ENCODE measurements at places on chromosomes 5 and 9. TPM values are rescaled to one million over a fixed set of nuclear protein-coding genes. Genes with fewer than 3 reads are reported as not detected.

The PRRX2 gene
- total RNA-seq: not detected

The ECM2 gene
- total RNA-seq: 3.4 TPM

The KIF4B gene
- total RNA-seq: 0.91 TPM

The CCNO gene
- total RNA-seq: 16.0 TPM

The CYSRT1 gene
- 0.70 TPM for total RNA-seq

The PCDHA10 gene
- total RNA-seq: 12.9 TPM

The ARHGEF28 gene
- total RNA-seq: 16.7 TPM

The PCDHB2 gene
- 5.7 TPM for total RNA-seq

The FRMD3 gene
- 7.0 TPM for total RNA-seq

The OLFM1 gene
- 428 TPM for total RNA-seq

The EQTN gene
- 0.74 TPM for total RNA-seq

The FIBCD1 gene
- 0.85 TPM for total RNA-seq

DNA sequence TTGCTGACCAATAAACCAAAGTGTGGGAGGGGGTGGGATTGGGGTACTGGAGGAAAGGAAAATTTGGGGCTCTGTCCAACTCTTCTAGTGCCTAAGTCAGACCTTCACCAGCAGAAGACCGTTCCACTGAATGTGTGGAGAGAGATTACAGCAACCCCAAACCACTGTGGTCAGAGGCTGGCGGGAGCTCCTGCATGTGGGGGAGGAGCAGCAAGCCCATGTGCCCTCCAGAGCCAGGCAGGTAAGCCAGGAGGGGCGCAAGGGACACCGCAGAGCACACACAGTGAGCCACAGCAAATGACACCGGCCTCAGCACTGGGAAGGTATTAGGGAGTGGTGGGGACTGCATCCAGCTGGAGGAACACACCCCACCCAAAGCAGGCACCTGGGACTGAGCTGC lies 62.9 kb downstream of the SMIM23 start:
- DNase-seq: no peak

GRCh38 chr9:108617676-108618075 lies 238.1 kb downstream of the ACTL7B start:
- no peak for DNase-seq

DNA sequence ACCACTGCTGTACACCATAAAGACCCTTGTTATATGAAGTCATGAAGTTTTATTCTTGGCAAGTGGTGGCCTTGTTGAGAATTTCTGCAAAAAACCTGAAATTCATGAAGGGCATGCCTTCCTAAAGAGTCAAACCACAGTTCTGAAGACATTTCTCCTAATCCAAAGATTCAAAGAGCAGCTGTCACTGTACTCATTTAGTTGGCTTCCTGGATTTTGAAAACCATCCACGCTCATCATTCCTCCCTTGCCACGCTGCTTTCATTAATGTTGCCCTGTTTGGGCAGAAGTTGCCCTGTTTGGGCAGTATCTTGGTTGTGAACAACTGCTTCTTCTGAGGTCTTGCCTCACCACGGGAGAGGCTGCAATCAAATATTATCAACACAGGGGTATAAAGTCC lies 560.3 kb upstream of the TLE4 start:
- DNase-seq: no peak

GRCh38 chr9:129968690-129969485 lies 74.1 kb downstream of the FNBP1 start:
- no peak for DNase-seq

DNA sequence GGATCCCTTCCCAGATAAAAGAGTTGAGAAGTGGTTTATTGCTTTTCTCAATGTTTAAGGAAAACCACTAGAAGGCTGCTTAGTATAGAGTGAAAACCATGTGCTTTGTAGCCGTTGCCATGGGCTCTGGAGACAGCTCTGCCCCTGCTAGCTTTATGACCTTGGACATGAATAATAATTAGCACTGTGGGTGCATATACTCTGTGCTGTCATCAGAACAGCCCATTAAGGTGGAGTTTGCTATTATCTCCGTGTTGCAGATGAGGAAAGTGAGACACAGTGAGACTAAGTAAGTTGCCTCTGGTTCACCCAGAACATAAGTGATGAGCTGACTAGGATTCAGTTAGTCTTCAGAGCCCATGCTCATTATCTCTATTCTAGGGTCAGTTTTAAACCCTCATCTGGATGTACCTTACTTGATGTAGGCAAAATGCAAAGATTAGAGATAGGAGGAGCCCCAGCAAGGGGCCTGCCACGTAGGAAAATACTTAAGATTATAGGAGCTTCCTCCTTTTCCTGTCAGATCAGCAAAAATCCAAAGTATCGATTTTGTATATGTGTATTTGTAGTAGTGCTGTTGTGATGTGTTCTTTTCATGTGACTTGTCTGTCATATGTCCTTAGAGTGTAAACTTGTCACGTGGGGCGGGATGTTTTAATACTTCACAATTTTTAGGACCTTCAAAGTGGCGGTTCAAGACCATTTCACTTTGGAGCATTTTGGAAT lies 102.5 kb downstream of the TLE4 start:
- DNase-seq: no peak

- DNase-seq: no peak
Measured at GRCh38 chr5:95847261-95847592, 24.7 kb upstream of the GLRX start.

- no peak for DNase-seq
Measured at GRCh38 chr5:117333011-117333410, 758.4 kb upstream of the SEMA6A start.

- DNase-seq: no peak
Measured at GRCh38 chr9:128887914-128888350, 6.0 kb downstream of the LRRC8A start.

DNA sequence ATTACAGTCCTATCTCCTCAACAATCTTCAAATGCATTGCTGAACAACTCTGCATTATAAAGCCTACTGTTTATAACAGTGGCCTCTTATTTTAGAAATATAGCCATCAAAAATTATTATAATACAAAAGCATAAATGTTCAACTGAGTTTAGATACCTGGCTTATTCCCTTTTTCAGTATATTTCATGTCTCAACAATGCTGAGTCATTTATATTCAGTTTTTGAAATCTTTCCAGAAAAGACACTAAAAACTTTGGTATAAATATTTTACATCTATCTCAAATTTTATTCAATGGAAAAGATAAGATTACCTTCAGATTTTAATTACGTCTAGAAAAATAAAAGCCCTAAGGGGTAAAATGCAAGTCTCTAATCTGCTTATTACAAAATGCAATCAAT lies 37.9 kb downstream of the LURAP1L start:
- DNase-seq: no peak

- no peak for DNase-seq
Measured at GRCh38 chr5:73393611-73394489, 54.7 kb downstream of the FOXD1 start.

DNA sequence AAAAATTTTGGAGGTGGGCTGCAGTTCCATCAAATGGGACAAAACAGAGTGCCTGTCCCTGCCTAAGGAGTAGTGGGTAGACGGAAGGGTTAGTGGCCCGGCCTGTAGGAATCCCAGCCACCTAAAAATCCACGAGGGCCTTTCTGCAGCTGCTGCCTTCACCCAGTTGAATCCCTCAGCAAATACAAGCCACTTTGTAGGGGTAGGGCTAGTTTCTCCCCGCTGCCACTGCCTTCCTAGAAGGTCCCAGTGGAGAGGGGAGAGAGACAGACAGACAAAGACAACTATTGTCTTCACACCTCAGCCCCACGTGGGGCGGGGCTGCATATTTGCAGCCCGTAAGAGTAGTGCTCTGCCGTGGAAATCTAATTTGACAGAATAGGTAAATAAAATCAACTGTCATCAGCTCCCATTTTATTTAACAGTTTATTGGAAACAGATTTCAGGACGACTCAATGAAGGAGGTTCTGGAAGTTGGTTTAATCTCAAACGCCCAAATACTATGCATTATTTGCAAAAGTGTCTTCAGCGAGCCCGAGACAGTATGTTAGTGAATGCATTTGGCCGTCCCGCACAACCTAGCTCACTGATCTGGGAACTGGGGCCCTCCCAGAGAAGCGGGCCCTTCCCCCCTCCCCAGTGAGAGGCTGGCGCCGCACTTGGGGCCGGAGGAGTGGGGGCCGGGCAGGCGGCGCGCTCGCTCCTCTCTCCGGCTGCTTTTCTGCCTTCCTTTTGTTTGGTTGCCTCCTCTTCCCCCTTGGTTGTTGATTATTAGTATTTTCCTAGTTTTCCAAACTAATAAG lies 67.6 kb upstream of the TBCA start:
- no peak for DNase-seq

DNA sequence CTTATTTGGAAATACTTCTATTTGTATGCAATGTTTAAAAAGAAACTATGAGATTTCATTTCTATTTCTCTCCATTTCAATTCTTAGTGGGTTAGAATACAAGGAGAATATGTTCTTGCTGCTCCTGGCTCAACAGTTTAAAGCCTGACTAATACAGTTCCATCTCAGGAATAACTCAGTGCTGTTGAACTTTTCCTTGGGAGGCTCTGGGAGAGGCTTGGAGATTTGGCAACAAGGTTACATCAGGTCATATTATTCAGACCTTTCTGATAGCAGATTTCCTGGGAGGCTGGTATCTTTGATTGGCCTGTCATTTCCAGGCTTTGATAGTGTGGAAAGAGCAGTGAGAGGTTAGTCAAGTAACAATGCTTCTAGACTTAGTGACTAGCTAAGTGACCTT lies 481.7 kb upstream of the KLF4 start:
- DNase-seq: no peak

- DNase-seq: no peak
Measured at GRCh38 chr5:169339869-169340268, 38.9 kb upstream of the SLIT3 start.

- DNase-seq: no peak
Measured at GRCh38 chr5:39419796-39420195, 5.0 kb downstream of the DAB2 start.

- DNase-seq: no peak
Measured at GRCh38 chr5:74897049-74897448, 30.9 kb upstream of the FAM169A start.

- DNase-seq: no peak
Measured at GRCh38 chr5:64165500-64166200, at the start of gene RNF180. Gene RNF180, plus strand, starts transcription at chr5:64165843. Its CDS starts 34,965 bp downstream, at chr5:64200808.

- DNase-seq: no peak
Measured at GRCh38 chr5:69416699-69417098, 1.8 kb downstream of the MARVELD2 start.

GRCh38 chr9:136054146-136054545 lies 40.9 kb downstream of the NACC2 start:
- DNase-seq: no peak

DNA sequence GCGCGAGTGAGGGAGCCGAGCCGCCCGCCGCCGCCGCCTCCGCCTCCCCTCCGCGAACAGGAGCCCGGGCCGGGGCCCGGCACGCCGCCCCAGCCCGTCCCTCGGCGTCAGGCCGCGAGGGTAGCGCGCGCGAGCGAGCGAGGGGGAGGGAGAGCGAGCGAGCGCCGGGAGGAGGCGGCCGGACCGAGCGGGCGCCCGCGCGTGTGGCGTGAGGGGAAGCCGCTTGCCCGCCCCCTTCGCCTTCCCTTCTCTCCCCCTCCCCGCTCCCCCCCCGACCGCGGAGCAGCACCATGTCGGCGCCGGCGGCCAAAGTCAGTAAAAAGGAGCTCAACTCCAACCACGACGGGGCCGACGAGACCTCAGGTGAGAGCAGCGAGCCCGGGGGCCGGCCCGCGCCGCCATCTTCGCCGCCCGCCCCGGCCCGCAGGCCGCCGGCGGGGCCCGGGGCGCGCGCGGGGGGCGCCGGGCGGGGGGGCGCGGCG lies 312 bp downstream of the SET start:
- DNase-seq: no peak

DNA sequence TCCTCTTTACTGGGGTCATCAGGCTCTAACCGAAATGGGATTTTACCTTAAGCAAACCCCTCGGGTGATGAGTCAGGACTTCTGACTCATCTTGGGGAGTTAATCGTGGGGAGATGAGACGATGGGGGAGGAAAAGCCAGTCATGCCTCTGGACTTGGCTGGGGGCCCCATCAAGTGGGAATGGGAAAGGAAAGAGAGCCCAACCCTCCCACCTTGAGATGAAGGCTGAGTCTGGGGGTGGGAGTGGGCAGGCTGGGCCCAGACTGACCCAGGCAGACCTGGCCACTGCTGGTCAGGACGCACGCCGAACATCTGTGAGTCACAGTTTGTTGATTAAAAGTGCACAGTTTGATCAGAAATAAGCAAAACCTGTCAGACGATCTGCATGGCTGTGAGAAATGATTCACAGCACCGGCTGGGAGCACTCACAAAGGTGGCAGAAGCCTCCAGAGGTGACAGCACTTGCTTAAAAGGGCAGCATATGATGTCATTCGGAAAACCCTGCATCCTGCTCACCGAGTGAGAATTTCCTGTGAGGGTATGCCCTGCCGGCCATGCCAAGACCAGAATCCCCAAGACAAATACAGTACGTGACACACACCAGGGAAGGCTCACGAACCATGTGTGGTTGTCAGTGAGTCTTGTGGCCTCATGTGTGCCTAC lies 50.0 kb upstream of the SLC25A51 start:
- DNase-seq: no peak

- DNase-seq: no peak
Measured at GRCh38 chr9:7228726-7229125, 471.0 kb downstream of the KDM4C start.

GRCh38 chr9:80775530-80775929 lies 913.8 kb downstream of the TLE1 start:
- DNase-seq: no peak

DNA sequence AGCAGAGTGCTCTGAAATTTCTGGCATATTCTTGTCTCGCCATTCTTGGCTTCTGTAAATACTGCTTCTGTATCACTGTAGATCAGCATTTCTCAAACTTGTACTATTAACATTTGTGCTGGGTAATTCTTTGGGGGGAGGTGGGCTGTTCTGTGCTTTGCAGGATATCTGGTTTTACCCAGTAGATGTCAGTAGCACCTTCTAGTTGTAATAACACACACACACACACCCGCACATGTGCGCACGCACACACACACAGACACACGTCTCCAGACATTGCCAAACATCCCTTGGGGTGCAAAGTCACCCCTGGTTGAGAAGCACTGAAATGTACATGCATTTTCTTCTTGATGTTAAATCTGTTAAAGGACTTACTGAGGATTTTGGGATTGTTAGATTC lies 304.1 kb downstream of the MAT2B start:
- DNase-seq: no peak

DNA sequence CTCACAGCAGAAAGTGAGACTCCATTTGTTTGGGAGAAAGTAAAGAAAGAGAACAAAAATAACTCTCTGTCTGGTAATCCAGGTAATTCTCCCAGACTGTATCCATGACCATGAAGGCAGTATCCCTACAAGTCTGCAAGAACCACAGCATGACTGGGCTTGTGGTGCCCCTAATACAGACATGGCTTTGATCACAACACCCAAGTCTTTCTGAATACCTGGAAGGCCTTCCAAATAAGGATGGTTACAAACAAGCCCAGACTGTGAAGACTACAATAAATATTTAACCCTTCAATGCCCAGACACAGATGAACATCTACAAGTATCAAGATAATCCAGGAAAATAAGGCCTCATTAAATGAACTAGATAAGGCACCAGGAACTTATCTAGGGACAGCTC lies 481.1 kb upstream of the RORB start:
- no peak for DNase-seq

- DNase-seq: peak; percentile 57
Measured at GRCh38 chr5:149990518-149991376, 9.7 kb downstream of the TIGD6 start.

GRCh38 chr9:133621725-133622267 lies 12.6 kb upstream of the FAM163B start:
- DNase-seq: no peak

GRCh38 chr9:133714606-133715294 lies 23.4 kb downstream of the SARDH start:
- no peak for DNase-seq
